ENCODE measurements at places on chromosomes 6 and 20.

GRCh38 chr6:170134471-170135440, 156.1 kb downstream of the DLL1 start:
- no peak for DNase-seq

DNA sequence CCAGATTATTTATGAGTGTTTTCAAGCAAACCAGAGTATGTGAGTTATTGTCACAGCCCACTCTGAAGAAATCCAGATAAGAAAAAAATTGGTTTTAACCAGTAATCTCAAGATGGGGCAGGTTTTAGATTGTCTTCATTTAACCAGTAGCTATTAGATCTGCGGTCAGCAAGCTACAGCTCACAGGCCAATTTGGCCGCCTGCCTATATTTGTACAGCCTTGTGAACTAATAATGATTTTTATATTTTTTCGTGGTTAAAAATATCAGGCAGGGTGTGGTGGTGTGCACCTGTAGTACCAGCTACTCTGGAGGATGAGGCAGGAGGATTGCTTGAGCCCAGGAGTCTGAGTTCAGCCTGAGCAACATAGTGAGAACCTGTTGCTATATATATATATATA, 5.0 kb downstream of the FAM209B start:
- no peak for DNase-seq

GRCh38 chr20:2276015-2276414, 19.8 kb upstream of the TGM3 start:
- DNase-seq = no peak

DNA sequence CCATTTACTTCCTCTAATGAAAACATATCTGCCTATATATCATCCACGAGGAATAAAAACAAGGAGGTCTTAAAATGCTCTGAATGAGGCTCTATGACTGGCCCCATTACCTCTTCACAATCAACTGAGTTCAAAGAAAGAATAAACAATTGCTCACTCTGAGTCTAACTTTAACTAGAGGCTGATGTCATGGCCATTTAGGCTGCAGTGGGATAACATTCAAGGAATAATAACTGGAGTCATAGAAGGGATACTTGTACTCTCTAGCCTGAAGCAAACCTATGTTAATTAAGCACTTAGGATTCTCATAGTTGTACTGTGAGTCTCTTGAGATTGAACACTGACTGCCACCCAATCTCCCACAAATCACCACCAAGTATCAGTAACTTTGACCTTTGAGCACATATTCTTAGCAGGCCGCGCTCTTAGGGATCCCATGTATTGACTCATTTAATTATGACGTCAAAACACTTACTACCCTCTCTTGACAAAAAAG, 70.2 kb downstream of the PERP start:
- DNase-seq = no peak

GRCh38 chr6:81589465-81590313, 162.8 kb downstream of the TENT5A start:
- DNase-seq = no peak

DNA sequence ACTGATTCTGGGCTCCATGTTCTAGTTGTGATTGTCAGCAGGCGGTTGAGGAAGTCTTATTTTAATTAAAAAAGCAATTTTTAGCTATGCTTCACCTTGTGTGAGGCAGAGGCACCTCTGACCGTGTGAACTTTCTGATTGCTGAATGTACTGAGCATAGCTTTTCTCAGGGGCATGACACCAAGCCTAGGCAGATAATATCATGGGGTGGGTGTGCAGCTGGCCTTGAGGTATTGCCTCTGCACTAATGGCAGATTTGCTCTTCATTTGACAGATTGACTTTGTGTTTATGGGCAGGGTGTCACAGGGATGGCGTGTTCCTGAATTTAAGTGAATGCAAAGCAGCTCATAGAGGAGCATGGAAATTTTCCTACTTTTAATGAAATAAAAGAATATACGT, 19.6 kb downstream of the CTNNBL1 start:
- no peak for DNase-seq

GRCh38 chr6:112010328-112010727, 43.6 kb upstream of the CCN6 start:
- no peak for DNase-seq

DNA sequence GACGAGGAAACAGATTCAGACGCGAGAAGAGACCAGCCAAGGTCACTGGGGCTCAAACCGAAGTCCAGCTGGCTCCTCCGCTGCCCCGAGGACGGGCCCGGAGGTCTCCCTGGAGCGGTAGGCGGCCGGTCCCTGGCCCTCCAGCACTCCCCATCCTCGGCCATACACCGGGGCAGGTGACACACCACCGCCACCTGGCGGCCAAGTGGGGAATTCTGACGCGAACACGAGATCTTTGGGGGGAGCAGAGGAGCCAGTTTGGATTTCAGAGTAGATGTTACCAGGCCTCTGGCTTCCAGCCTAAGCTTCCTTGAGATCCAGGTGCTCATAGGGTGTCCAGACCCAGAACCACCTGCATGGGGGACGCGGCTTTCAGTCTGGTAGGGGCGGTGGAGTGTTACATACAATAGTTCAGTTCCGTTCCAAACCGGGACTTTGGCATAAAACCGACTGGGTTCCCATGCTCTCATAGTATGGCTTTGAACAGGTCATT, 16.1 kb downstream of the BPIFB1 start:
- DNase-seq = peak; percentile 53

DNA sequence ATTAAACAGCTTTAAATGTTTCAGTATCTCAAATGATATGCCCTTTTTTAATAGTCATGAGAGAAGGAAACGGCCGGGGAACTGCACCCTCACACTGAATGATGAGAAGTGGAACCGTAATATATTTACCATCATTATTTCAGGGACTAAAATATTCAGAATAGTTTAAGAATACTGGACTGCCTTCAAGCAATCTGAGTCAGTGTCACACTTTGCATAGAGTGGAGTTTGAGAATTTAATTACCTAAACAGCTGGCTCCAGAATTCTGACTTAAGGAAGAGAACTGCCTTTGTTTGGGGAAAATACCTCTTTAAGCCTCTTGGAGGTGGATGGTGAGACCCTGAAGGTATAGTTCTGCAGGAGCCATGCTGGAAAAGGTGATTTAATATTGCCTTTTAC, 135.9 kb upstream of the EPHA7 start:
- no peak for DNase-seq

DNA sequence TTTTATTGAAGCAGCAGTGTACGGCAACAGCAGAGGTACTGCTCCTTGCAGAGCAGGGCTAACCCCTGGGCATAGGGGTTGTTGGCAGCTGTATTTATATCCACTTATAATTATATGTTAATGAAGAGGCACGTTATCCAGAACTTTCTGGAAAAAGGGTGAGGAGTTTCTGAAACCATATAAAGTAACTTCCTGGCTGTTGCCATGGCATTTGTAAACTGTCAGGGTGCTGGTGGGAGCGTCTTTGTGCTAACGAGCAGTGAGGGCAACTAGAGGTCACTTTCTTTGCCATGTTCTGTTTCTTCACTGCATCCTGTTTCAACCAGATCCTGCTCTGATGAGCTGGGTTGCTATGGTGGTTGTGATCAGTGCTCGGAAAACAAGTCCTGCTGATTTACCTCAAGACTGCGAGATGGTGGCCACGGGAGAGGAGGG, 11.1 kb upstream of the ARFGEF2 start:
- no peak for DNase-seq

DNA sequence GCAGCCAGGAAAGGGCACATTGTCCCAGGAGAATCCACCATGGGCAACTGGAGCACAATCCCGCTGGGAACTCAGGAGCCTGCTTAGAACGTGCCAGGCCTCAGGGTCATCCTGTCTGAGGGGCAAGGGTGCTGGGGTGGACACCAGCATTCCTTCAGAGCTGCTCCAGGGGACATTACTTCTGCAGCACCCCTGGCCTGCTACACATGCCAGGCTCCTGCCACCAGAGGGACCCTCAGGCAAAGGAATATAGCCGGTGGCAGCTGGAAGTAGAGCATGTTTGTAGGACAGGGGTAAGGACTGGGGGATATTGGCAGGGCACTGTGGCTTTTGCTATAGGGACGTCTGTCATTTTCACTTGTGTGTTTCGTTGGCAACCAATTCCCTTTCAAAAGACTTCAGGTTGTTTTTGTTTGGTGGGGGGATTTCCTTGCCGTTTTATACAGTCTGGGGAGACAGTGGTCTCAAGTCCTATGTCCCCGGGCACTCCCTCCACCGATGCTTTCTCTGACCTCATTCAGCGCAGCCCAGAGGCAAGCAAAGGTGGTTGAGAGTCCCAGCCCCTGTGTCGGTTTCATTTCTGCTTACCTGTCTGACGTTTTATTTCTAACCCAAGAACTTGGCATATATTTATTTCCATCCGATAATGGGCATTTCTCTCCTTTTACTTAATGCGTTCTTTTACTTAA, 130.8 kb downstream of the JPH2 start:
- peak; percentile 25 for DNase-seq

DNA sequence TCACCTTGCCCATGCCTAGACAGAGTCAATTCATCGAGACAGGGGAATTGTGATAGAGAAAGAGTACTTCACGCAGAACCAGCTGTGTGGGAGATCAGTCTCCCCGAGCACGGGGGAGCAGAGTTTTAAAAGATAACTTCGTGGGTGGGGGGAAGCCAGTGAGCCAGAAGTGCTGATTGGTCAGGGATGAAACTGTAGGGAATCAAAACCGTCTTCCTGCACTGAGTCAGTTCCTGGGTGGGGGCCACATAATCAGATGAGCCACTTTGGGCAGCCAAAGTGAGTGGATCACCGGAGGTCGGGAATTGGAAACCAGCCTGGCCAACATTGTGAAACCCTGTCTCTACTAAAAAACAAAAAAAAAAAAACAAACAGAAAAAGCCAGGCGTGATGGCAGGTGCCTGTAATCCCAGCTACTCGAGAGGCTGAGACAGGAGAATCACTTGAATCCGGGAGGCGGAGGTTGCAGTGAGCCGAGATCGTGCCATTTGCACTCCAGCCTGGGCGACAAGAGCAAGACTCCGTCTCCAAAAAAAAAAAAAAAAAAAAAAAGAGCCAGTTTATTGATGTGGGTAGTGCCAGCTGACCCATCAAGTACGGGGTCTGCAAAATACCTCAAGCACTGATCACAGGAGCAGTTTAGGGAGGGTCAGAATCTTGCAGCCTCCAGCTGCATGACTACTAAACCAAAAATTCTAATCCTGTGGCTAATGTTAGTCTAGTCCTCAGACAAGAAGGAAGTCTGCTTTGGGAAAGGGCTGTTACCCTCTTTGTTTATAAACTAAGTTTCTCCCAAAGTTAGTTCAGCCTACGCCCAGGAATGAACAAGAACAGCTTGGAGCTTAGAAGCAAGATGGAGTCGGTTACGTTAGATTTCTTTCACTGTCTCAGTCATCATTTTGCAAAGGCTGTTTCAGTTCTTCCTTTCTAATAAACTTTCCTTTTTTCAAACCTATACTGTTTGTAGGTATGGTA, 3.9 kb upstream of the TRIM39 start:
- no peak for DNase-seq

- DNase-seq = peak; percentile 68
These were observed 101.5 kb upstream of the BACH2 start for GRCh38 chr6:90397929-90398674.

GRCh38 chr6:147855803-147856482, 347.5 kb downstream of the SAMD5 start:
- no peak for DNase-seq

GRCh38 chr6:35049900-35050756, 91.0 kb downstream of the TCP11 start:
- no peak for DNase-seq

DNA sequence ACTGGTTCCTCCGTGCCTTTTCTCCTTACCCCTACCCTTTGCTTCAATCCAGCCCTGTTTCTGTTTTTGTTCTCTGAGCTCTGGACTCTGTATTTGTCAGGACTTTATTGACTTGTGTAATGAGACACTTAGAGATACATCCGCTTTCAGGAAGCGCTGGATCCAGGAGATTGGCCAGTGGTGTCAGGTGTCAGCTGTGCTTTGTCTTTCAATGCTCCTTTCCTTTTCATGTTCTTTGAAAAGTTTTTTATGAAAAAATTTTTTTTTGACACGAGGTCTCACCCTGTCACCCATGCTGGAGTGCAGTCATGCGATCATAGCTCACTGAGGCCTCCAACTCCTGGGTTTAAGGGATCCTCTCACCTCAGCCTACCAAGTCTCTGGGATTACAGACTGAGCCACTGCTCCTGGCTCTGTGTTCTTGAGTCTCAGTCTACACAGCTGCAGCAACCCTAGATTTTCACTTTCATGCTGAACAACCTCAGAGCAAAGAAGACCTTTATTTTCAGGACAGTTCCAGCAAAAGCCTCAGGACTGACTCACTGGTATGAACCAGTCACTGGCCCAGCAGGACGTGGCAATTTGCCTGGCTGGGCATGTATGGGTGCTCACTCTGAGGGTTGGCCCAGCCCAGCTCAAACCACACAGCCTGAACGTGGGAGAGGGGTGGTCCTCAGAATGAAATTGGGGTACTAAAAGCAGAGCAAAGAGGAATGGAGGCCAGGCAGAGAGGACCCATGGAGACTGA, 108.5 kb downstream of the DHX35 start:
- DNase-seq = no peak

GRCh38 chr6:168288781-168289570, 30.6 kb downstream of the DACT2 start:
- DNase-seq = no peak

DNA sequence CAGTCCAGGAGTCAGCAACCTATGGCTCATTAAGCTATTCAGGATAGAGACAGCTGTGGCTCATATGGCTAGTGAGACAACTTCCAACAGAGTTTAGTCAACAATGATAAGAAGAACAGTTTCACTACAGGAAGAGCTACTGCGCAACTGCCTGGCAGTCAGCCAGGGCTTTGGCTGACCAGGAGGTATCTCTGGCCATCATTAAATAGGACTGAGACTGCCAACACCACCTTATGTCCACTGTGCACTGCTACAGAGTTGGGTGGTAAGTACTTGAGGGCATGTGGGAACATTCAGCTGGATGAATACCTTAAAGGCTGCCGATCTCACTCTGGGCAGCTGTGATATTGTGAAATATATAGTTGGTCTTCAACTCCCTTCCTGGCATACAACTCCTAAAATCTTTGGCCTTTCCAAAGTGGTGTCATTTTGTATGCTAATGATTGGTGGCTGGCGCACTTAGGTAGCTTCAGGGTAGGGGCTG, 52.2 kb upstream of the FAM83C start:
- no peak for DNase-seq

Data from activated naive CD8-positive, alpha-beta T cell treated with anti-CD3 and anti-CD28 coated beads, Interleukin-2, amount 50 U/mL, for 16 hours (primary cell).